ENCODE measurements at places on chromosomes 1 and 21.

DNA sequence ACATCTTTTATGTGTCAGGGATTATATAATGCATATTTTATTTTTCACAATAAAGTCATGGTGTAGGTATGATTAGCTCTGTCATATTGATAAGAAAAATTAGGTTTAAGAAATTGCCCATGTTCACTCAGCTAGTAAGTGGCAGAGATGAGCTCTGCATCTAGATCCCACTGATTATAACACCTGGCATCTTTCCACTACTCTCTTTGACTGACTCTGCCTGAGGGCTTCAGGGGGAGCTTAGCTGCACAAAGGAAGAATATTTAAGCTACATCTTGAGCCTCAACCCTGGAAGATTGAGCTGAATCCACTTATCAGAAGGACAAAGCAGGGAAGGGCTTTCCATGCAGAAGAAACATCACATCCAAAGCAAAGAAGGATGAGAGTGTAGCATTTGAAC, 190.4 kb downstream of the MIS18A start:
- no peak for DNase-seq

DNA sequence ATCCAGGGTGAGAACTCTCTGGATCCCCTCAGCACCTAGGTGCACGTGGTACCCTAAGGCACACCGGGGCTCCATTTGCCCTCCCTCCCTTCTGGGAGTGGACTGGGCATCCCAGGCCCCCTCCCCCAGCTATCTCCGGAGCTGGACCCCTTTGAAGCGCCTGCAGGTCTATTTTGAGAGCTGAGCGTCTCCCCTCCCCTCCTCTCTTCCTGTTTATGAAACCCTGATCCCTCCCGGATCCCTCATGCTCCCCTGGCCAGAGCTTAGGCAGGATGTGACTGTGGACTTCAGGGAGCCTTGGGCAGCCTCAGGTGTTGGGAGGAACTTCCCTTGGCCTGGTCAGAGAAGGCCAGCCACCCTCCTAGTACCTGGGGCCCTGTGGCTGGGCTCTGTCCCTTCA, 10.2 kb downstream of the RPS6KA1 start:
- no peak for DNase-seq

- DNase-seq, result no peak
These were observed 3.6 kb downstream of the KIF2C start for GRCh38 chr1:44743211-44743610.

- DNase-seq, result no peak
These were observed 9.4 kb downstream of the IVL start for GRCh38 chr1:152917794-152918193.

DNA sequence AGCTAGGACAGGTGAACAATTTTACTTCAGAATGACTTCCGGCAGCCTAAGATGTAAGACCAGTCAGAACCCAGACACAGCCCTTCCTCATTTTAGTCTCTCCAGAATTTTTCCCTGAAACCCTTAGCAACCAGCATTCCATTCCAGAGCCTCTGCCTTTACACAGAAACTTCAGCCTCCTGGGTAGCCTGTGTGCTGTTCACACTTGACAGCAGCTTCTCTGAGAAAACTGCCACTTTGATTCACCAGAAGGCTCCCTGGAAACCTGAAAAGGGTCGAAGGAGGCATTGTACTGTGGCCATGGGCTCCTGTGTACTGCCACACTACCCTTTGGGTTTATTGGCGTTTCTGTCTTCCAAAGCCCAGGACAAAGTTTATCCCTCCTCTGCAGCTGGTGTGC, 17.4 kb downstream of the HYI start:
- no peak for DNase-seq

- no peak for DNase-seq
These were observed 51.1 kb downstream of the HSF2BP start for GRCh38 chr21:43608225-43608624.

GRCh38 chr1:31249854-31250253, 10.2 kb upstream of the NKAIN1 start:
- no peak for DNase-seq

GRCh38 chr1:206839006-206839560, 26.3 kb upstream of the IL20 start:
- DNase-seq, result no peak

DNA sequence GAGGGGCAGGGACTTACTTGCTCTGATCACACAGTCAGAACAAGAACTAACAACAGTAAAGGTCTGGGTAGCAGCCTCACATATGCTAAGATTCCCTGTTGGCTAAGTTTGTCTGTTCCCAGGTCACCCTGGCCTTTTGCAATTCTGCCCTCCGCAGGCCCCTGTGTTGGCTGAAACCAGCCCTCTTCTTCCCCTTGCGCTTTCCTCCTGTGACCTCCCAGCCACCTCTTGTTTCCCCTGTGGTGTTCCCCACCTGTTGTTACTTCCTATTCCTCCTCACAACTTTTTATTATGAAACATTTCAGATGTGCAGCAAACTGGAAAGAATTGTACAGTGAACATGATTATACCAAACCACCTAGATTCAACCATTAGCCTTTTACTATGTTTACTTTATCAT, 23.4 kb downstream of the MAPKAPK2 start:
- DNase-seq, result no peak

DNA sequence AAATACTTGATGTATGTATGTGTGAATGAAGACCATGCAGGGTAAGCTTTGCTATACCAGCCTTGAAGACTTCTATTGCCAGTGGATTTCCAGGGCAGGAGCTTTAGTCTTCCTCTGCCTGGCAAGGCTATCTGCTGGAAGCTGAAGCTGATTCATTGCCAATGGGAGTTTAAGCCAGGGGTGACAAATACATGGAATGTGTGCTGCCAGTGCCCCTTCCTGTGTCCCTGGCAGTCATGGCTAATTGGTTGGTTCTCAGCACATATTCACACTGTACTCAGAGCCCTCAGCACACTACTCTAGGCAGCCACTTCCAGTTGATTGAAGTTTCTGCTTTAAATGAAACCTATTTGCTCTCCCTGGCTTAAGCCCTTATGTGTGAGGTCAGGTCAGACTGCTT, 1.5 kb downstream of the ZSCAN20 start:
- no peak for DNase-seq

GRCh38 chr1:56074007-56074651, 505.2 kb downstream of the PLPP3 start:
- DNase-seq, result no peak

DNA sequence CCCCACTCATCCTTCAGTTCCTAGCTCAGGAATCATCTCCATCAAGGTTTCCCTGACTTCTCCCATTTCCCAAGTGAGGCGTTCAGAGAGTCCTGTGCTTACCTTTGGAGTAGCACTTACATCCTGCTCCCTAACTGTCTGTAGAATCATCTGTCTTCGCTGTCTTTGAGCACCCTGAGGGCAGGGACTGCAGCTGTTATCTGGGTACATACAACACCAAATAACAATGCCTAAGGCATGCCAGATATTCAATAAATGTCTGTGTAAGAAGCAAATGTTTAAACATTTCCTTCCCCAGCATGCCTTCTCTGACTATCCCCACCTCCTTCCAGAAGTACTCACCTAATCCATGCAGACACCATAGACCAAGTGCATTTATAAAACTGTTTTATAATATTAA, 65.4 kb downstream of the JAK1 start:
- DNase-seq, result no peak

DNA sequence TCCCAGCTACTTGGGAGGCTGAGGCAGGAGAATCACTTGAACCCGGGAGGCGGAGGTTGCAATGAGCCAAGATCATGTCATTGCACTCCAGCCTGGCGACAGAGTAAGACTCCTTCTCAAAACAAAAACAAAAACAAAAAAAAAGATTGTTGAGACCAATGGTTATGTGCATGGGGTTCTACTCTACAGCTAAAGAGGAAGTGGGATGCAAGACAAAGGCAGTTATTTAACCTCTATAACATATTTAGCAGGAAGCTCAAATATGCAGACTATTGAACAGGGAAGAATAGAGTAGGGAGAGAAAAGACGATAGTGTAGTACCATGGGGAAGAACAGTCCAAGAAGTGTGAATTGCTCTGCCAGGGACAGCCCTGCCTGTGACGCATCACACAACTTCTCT, 227.7 kb downstream of the SMYD3 start:
- no peak for DNase-seq

DNA sequence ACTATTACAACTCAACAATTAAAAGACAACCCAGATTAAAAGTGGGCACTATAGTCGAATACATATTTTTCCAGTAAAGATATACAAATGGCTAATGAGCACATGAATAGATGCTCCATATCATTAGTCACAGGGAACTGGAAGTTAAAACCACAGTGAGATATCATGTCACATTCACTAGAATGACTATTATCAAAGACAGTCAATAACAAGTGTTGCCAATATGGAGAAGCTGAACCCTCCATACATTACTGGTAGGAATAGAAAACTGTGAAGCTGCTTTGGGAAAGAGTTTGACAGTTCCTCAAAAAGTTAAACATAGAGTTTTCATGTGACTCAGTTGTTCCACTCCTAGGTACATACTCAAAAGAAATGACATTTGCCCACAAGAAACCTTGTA, 30.6 kb upstream of the MRPS6 start:
- no peak for DNase-seq

DNA sequence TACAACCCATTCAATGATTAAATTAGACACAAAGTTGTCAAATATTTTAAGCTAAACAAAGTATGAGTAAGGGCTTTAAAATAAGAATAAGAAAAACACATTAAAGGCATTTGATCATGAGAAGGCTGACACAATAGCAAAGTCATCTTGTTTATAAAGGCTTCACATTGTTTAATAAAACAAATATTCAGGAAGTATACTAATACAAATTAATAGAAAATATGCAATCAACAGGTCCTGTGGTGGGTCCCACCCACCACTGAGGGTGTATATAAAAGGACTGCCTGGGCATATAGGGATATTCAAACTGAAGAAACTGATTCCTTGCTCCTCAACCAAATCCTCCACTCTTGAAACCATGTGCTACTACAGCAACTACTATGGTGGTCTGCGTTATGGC, at the start of gene KRTAP20-2:
KRTAP20-2 (plus strand) TSS at position 301 of the 400 bp plus-strand sequence; CDS start at position 359, 58 bp downstream.
- DNase-seq, result no peak

DNA sequence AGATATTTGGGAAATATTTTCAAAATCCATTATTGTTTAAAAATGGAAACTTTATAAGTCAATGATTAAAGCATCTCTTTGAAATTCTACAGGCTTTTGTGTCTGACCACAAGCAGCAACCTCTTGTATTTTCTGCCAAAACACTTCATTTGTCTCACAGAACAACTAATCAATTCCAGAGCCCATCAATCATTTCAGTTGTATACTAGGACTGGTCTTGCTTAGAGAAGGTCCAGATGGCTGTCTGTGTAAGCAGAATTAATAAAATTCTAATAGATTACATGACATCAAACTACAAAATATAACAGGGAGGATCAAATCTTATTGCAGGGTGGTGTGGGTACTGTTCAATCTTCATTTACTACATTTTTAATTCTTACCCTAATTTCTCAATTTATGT, 76.4 kb downstream of the ACBD6 start:
- DNase-seq, result no peak

- no peak for DNase-seq
These were observed 63.2 kb downstream of the KIF26B start for GRCh38 chr1:245217853-245218608.

DNA sequence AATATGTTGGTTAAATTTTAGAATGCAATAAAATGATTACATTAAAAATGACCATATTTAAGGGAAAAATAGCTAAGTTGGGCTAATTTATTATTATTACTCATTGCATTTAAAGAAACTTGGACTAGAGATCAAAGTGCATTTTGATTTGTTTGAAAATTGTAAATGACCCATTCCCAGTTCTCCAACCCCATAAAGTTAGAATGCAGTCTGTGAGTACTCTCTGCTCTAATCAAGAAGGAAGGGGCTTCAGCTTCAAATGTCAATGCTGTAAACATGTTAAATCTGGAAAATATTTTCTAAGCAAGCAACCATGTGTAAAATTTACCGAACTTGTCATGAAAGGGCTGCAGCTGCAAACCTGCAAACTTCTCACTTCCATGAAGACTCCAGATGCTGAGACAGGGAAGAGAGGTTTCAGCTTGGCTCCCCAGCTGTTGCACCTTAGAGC, 232.7 kb downstream of the TTLL7 start:
- DNase-seq, result no peak

DNA sequence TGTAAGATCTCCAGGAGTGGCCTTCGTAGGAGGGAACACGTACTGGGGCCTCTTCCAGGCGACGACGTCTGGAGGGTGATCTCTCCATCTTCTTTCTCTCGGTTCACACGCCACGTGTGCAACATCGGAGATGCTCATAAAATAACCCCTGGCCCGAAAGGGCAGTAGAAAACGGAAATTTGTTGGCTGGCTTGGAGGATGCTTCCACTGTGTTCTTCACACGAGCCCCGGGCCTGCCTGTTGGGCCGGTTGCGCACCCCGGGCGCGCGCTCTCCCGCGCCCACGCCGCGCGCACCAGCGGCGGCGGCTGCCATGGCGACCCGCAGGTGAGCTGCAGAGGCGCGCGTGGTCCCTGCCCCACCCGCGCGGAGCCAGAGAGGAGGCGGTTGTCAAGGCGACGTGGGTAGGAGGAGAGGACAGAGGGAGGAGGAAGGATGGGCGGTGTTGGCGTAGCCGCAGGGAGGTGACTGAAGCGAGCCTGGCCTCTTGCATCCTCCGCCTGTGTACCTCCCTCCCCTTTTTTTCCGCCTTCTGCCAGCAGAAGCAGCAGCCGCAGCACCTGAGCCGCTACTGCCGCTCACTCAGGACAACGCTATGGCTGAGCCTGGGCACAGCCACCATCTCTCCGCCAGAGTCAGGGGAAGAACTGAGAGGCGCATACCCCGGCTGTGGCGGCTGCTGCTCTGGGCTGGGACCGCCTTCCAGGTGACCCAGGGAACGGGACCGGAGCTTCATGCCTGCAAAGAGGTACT, at the start of gene ELAPOR1:
ELAPOR1 (plus strand) TSS at position 526 of the 752 bp plus-strand sequence; CDS start at position 595, 69 bp downstream.
- DNase-seq, result no peak

DNA sequence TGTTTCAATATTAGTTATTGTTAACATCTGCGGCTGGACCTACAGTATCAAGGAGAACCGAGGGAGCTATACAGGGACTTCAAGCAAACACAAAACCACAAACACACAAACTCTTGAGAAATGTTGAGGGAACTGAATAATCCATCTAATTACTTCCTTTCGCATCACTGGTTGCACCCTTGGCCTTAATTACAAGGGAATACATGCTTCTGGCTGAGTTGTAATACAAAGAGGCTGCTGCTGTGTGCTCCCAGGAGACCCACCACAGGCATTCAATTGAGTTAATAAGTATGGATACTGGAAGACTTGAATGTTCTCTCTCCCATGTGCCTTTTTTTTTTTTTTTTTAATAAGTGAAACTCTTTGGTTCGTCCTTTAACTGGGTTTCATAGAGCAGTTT, 16.8 kb upstream of the SMYD2 start:
- DNase-seq, result no peak

GRCh38 chr21:15653710-15654109, 76.1 kb upstream of the USP25 start:
- DNase-seq, result no peak

DNA sequence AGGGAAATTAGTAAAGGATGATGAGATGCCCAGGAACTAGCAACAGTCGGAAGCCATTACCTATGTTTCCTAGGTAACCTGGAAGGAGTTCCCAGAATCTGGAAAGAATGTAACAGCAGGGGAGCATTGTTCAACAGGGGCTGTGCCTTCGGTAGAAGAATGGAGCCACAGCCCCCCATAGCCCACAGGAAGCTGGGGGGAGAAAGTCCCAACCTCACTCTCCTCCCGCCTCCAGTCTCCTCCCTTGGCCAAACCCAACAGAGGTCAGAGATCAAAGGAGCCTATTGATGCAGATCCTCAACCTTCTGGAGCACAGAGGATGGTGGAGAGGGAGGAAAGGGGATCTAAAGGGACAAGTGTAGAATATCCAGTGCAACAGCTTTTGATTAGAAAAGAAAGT, 131.5 kb upstream of the SLC44A3 start:
- no peak for DNase-seq

Measured in Panc1 (cell line).